ENCODE measurements at places on chromosomes 4 and X.

GRCh38 chr4:101419336-101420135 lies 72.2 kb upstream of the PPP3CA start:
- DNase-seq: no peak

- DNase-seq: no peak
These were observed 59.9 kb downstream of the MBNL3 start for GRCh38 chrX:132428896-132429295.

DNA sequence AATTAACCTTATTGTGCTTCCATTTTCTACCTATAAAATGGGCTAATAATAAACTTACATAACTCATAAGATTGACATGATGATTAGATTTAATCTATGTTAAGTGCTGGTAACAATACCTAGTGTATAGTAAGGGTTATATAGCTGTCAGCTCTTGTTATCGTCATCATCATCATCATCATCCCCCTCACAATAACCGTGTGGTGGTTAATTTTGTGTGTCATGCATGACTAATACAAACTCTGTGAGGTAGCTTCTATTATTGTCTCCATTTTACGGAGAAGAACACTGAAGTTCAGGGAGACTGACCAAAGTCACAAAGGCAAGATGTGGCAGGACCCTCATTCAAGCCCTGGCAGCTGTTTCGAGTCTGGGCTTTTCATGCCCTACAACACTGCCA lies 211.3 kb downstream of the PALLD start:
- DNase-seq: no peak

DNA sequence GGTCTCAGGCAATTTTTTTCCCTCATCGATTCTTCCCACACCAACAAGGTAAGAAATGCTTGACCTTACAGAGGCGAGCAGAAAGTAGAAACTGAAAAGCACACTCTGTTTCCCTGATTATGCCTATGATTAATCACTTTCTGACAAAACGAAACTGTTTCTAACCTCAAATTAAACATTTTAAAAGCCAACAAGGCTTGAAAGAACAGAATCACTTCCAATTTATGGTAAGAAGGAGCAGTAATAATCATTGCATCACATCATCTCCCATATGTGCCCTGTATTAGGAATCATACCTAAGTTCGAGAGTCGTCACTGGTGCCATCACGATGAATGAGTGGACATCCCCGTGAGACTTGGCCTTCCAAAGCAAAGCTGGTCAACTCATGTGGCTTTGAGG lies 12.5 kb upstream of the CXCL13 start:
- no peak for DNase-seq

DNA sequence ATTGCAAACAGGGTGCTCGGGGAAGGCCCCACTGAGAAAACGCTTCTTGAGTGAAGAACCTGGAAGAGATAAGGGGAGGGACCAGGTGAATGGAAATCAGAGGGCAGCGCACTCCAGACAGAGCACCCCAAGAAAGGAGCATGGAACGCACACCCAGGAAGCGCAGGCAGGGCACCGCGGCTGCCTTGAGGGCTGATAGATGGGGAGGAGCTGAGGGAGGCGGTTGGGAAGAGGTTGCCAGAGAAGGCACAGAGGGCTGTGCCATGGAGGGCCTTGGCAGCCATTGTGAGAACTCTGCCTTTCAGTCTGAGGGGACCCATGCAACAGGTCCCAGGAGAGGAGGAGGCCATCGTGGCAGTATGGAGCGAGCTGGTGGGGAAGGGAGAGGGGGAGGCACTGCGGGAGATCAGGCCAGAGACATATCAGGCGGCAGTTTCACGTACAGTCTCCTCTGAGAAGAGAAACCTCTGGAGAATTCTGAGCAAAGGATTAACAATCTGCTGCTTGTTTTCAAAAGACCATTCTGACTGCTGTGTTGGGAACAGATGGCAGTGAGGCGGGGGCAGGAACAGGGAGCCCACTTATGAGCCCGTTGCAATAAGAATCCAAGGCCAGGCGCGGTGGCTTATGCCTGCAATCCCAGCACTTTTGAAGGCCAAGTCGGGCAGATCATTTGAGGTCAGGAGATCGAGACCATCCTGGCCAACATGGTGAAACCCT lies 83.7 kb downstream of the PCYT1B start:
- no peak for DNase-seq

GRCh38 chr4:10866666-10867065 lies 182.1 kb upstream of the CLNK start:
- no peak for DNase-seq

DNA sequence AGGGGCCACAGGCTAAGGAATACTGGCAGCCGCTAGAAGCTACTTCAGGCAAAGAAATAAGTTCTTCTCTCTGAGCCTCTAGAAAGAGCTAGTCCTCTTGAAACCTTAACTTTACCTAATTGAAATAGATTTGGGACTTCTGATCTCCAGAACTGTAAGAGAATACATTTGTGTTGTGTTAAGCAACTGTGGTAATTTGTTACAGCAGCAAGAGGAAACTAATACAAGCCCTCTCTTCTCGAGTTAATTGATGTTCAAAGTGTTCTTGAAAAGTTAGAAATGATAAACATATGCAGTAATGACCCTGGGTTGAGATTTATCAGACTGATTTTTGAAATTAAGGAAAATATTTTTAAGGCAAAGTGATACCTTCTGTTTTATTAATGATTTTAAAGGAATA lies 172.8 kb downstream of the ANTXR2 start:
- no peak for DNase-seq

- DNase-seq: no peak
These were observed 48.7 kb upstream of the TLR3 start for GRCh38 chr4:186020106-186020792.

GRCh38 chr4:152535360-152535902 lies 461 bp downstream of the FBXW7 start:
- no peak for DNase-seq

GRCh38 chrX:115535421-115535820 lies 25.6 kb upstream of the PLS3 start:
- no peak for DNase-seq

Measured in stimulated activated CD4-positive, alpha-beta T cell treated with anti-CD3 and anti-CD28 coated beads, Interleukin-15, amount 100 ng/mL, for 1 hour (primary cell).